ENCODE measurements at places on chromosomes 5 and 9.

- DNase-seq, result no peak
Measured at GRCh38 chr5:150352244-150353031, 5.1 kb upstream of the TCOF1 start.

GRCh38 chr5:2836133-2836532 lies 84.7 kb upstream of the IRX2 start:
- no peak for DNase-seq

DNA sequence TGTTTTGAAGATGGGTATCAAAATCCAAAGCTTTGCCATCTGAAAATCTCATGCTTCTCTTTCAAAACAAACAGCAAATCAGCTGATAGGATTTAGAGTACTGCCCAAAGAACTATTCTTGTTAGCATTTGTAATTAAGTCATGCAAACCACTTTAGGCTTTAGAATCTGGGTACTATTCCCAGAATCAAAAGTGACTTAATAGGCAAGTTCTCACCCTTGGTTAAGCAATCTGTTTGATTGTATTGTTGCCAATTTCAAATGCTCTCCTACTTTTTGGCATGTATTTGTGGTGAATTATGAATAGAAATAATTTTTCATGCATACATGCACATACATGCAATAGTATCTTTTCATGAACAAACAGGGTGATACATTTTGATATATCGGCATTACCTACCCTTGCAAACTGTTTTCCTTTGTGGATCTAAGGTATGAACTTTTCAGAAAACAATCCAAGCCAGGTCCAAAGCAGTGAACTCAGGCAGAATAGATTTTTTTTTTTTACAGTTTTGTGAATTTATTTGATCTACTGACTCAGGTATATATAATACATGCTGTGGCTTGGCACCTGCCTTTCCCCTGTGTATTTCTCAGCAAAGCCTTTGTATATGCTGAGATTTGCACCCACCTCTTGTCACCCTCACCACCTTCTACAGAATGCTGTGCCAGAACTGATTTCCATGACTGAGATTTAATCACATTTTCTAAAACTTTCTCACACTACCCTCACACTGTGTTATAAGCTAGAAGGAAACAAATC lies 9.0 kb downstream of the IL33 start:
- DNase-seq, result no peak

DNA sequence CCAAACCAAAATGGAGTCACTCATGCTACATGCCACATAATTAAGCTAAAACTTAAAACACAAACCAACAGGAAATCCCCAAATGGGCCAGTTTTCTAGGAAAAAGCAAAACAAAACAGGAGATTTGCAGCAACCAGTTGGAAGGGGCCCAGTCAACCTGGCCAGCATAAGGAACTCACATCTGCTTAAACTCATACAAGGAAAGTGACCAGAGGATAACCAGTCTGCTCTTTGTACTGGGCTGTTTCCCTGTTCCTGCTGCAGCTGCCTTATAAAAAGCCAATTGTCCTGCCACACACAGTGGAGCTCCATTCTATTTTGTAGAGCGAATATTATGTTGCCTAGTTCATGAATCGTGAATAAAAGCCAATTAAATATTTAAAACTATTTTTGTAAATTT lies 29.5 kb upstream of the PTPDC1 start:
- DNase-seq, result no peak

DNA sequence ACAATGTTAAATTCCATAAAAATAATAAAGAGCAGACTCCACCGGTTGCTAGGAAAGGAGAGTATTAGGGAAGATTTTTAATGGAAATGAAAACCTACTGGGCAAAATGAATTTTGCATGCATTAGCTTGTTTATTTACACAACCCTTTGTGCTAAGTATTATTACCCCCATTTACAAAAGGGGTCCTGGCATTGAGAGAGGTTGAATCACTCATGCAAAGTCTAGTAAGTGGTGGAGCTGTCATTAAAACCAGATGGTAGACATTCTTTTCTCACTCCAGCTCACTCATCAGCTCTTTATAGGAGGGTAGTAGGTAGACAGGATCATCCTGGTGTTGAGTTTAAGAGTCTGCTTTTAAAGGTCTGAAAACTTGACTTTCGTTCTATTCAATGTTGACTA lies 395.1 kb downstream of the PLK2 start:
- DNase-seq, result no peak

DNA sequence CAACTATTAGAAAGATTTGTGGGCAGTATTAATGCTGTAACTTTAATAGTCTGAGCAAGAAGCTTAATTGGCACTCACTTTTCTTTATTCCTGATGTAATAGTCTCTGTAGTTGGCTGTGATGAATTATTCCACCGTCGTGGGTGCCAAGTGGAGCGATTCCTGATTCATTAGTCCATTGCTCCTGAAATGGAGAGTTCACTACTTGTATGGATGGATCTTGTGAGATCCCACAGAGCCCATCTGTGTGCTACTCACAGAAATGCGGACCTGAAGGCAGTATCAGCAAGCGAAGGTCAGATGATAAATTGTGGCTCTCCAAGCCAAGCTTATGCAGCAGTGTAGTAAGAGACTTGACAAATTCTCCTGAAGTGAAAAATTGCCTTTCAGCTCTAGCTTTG lies 212.2 kb downstream of the CHSY3 start:
- DNase-seq, result no peak

- DNase-seq, result no peak
Measured at GRCh38 chr5:139761501-139761900, 34.1 kb upstream of the PSD2 start.

All from effector memory CD4-positive, alpha-beta T cell (primary cell).